ENCODE measurements at places on chromosomes 3 and 15.

GRCh38 chr3:194828116-194828515 lies 142.4 kb downstream of the FAM43A start:
- peak; percentile 54 for DNase-seq

GRCh38 chr3:54360320-54360719 lies 238.0 kb downstream of the CACNA2D3 start:
- no peak for DNase-seq

DNA sequence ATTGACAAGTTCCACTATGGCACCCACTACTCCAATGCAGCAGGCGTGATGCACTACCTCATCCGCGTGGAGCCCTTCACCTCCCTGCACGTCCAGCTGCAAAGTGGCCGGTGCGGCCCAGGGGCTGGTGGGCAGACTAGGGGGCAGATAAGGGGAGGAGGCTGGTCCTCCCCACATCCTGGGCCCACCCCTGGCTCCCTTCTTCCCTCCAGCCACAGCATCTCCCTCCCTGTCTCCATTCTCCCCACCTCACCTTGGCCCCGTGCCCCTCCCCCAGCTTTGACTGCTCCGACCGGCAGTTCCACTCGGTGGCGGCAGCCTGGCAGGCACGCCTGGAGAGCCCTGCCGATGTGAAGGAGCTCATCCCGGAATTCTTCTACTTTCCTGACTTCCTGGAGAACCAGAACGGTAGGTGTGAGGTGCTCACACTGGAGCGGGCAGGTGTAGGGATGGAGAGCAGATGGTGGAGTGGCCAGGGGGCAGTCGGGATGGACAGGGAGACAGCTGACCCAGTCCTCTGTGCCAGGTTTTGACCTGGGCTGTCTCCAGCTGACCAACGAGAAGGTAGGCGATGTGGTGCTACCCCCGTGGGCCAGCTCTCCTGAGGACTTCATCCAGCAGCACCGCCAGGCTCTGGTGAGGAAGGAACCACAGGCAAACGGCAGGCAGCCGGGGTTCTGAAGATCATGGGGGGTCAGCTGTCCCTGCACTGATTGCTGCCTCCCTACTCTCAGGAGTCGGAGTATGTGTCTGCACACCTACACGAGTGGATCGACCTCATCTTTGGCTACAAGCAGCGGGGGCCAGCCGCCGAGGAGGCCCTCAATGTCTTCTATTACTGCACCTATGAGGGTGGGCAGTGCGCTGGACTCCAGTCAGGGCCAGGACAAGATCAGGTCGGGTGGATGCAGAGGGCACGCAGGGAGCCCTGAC lies 26.0 kb downstream of the NBEAL2 start:
- no peak for DNase-seq

GRCh38 chr3:172707030-172707429 lies 3.8 kb downstream of the NCEH1 start:
- no peak for DNase-seq

- DNase-seq: peak; percentile 49
These were observed 128.3 kb upstream of the VEPH1 start for GRCh38 chr3:157631478-157631877.

- peak; percentile 68 for DNase-seq
These were observed 36.1 kb downstream of the BNC1 start for GRCh38 chr15:83248151-83249029.

GRCh38 chr3:197006446-197006845 lies 23.2 kb downstream of the MELTF start:
- DNase-seq: no peak

DNA sequence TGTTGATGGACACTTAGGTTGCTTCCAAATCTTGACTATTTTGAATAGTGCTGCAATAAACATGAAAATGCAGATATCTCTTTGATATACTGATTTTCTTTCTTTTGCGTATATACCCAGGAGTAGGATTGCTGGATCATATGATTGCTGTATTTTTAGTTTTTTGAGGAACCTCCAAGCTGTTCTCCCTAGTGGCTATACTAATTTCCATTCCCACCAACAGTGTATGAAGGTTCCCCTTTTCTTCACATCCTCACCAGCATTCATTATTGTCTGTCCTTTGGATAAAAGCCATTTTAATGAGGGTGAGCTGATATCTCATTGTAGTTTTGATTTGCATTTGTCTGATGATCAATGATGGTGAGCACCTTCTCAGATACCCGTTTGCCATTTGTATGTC lies 12.5 kb downstream of the PATL2 start:
- DNase-seq: no peak

DNA sequence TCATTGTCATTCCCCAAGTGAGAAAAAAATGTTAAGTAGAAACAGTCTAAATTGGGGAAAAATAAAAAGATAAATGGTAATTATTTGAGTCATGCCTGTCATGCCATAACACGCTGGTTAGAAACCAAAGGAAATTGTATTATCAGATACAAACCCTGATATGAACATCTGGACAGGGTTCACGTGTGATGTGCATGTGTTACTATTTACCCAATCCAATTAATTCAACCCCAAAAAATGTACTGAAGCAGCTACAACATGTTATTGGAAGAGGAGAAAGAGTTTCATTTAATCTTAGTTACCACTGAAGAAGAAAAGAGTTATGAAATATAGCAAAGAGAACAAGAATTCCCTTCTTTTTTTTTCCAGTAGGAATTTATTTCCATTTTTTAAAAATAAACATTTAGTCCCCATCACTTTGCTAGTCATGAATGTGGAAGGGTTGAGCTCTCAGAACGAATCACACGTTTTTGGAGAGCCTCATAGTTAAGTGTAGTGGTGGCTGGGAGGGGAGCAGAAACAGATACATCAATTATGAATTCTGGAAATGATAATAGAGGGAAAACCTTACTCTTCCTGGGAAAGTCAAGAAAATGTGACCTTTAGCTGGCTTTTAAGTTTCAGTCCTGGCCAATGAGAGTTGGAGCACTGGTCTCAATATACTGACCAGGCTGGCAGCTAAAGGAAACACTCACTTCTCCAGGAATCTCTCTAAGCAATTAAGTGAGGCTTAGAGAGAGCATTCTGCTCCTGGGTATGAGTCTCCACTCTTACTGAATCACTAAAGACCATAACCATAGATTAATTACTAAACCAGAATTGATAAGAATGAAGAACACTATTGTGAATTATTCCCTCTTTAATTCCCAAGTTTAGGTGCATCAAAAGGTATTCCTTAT lies 796.5 kb downstream of the GRM7 start:
- DNase-seq: no peak

GRCh38 chr15:65466901-65467300 lies 44.2 kb upstream of the IGDCC4 start:
- no peak for DNase-seq

DNA sequence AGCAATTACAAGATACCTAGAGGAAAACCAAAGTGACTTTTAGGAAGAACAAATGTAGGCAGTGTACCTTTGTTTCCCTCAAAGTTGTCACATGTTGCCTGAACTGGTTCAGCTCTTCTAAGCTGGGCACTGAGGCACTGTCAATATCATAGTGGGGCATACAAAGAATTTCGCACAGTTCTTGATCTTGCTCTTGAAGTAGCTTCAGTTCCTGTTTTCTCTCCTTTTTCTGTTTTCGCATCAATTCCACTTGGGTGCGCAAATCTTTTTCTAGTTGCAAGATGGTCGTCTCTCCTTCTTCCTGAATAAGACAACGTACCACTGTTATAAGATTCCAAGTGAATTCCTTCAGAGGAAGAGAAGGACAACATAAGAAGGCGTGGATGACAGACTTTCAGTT lies 12.7 kb downstream of the PRC1 start:
- DNase-seq: no peak

GRCh38 chr3:56484122-56484521 lies 15.9 kb upstream of the ERC2 start:
- no peak for DNase-seq

- DNase-seq: no peak
These were observed 80.8 kb downstream of the GSK3B start for GRCh38 chr3:120013481-120013880.

- DNase-seq: no peak
These were observed 108.5 kb upstream of the EPHA6 start for GRCh38 chr3:96705895-96706294.

DNA sequence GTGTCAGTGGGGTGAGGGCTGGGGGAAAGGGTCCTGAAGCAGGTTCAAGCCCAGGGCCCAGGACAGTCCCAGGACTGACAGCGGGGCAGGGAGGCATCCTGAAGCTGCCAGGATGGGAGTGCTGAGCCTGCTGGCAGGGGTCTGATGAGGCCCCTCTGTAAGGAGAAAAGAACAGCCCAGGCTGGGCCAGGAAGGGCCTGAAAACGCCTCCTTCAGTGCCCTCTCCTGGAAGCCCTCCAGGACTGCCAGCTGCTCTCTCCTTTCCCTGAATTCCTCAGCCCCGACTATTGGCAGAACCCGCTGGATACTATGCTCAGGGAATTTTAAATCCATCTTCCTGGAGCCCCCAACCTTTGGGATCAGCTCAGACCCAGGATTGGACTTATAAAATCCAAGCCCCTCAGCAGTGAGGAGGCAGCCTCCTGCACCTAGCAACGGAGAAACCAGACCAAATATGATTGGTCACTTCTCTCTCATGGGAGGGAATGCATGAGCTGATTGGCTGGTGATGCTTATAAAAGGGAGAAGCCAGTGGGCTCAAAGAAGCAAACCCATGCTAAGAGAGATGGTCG lies 203.5 kb upstream of the LINGO1 start:
- peak; percentile 15 for DNase-seq

DNA sequence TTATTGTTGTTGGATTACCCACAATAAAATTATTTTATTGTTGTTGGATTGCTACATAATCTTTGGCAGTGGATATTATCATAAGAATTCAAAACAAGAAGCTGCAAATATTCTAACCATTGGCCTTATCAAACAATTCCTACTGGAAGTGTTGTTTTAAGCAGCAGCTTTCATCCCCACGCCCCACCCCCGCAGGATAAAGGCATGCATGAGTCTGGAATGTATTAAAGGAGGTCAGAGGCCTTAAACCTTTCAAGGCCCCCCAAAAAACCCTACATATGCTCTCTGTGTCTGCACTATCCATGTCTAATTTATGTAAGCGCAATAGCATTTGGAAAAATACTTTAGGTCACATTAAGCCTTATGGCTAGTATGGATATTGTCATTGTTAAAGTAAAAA lies 23.1 kb downstream of the P3H2 start:
- no peak for DNase-seq

Measured in fibroblast of skin of right quadriceps (primary cell).